ENCODE measurements at places on chromosomes 11 and 22.

DNA sequence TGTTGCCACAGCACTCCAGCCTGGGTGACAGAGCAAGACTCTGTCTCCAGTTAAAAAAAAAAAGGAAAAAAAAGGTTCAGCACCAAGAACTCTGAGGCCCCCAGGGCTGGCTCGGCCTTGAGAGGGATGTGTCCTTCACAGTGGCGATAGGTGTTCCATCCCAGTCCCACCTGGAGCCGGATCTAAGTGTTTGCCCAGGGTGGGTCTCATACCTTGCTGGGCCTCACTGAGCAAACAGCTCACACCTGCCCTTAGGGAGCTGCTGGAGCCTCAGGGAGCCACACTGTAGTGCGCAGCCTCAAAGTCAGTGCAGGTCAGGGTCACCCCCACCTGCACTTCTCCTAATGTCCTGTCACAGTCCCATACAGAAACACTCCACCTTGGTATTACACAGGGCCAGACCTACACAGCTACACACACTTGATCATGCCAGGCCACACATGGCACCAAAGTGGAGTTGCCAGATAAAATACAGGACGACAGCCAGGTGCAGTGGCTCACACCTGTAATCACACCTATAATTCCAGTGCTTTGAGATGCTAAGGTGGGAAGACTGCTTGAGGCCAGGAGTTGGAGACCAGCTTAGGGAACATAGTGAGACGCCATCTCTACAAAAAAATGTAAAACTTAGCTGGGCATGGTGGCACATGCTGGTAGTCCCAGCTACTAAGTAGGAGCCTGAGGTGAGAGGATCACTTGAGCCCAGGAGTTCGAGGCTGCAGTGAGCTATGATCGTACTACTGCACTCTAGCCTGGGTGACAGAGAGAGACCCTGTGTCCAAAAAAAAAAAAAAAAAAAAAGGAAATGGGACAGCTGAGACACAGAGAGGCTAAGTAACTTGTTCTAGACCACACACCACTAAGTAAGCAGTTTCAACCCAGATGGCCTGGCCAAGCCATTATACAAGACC is 7.3 kb downstream of the STARD10 start:
- DNase-seq: peak; percentile 60

GRCh38 chr22:23181721-23182308 is 1.5 kb downstream of the BCR start:
- no peak for DNase-seq

GRCh38 chr11:111408789-111409727 is 30.0 kb upstream of the POU2AF1 start:
- DNase-seq: no peak

DNA sequence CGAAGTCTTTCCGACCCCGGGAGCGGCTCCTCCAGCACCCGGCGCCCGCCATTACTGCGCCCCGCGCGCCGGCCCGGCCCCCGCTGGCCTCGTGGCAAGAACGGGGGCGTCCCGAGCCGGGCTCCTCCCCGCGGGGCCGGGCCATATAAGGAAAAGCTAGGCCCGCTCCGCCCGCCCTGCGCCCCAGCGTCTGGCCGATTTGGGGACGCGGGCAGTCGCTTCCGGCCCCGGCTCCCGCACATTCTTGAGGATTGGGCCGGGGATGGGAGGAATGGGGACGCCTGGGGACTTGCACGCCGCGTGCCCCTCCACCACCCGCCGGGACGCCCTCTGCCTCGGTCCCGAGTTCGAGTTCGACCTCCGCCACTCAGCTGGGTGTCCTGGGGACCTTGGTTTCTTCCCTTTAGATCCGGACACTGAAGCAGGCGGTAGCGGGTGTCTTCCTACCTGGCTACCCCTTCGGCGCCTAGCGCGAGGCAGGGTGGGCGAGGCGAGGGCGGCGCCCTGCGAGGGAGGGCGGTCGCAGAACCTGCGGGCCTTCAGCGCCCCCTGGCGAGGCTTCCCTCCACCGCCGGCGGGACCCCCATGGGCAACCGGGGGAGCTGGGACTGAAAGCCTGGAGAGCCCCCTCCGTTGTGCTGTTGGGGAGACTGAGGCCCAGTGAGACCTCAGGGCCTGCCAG is 3.8 kb downstream of the SMTN start:
- DNase-seq: peak; percentile 37

DNA sequence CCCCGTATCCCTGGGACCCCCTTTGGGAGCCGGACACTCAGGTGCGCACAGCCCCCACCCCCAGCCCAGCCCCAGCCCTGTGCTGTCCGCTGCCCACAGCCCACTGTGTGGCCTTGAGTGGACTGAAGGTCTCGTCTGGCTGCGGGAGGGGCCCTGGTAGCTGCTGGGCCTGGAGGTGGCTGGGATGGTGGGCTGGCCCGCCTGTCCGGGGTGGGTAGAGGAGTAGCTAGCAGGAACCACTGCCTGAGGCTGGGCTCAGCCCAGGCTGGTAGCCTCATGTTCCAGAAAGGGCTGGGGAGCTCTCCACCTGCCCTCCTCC is 4.6 kb upstream of the MUC6 start:
- DNase-seq: no peak

DNA sequence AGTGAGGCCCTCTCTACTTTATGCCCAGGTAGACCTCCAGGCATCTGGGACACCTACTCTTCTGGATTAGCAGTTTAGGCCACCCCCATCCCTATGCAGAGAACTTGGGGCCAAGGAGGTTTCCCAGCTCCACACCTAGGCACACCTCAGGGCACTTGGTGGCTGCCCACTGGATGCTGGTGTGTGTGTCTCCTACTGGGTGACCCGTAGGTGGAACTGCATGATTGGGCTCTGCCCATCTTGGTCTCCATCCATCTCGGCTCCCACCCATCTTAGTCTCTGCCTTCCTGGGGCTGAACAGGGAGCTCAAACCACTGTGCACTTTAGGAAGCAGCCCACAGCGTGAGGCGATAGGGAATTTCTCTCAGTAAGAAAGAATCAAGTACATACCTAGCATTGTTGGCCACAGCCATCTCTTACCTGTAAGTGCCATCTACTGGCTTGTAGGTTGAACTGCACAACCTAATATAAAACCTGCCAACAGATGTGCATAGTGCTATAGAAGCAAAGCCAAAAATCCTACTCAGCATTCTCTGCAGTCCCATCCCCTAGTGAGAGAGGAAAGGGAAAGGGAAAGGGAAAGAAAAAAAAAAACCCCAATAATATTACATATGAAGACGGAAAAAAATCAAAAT is 61.6 kb upstream of the PTPN5 start:
- DNase-seq: no peak

DNA sequence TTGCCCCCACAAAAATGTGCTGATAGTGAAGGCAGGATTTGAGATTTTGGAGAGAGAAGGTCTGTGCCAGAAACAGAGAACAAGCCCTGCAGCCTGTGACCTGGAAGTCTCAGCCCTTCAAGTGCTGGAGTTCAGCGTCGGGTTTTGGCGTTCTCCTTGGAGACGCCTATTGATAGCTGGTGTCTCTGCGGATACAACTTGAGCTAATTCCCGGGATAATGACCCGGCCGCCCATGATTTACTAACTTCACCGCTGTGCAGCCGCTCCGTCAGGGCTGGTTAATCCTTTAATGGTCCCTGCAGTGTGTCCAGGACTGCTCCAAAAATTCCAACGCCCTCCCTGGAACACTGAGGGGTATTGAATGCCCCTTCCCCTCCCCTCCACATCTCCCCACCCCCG is 76.6 kb downstream of the WT1 start:
- no peak for DNase-seq

- no peak for DNase-seq
Observed at GRCh38 chr11:33691066-33691864, 9.4 kb downstream of the C11orf91 start.

DNA sequence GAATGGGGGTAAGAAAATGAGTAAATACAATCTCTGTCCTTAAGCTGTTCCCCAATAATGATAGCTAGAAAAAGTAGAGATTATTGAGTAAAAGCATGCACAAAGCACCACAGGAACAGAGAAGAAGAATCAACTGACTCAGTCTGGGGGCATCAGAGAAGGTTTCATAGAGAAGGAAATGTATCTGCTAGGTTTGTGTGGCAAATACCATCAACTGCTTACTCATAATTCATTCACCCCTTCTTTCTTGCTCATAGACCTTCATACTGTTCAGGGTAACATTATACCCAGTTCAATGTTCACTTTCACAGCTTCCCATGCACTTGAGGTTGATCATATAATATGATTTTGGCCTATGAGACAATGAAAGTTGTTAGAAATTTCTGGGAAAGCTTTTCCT is 85.2 kb upstream of the SCUBE2 start:
- no peak for DNase-seq

GRCh38 chr11:34728609-34729008 is 107.7 kb downstream of the EHF start:
- DNase-seq: no peak

GRCh38 chr11:86181379-86181778 is 63.2 kb upstream of the EED start:
- no peak for DNase-seq

DNA sequence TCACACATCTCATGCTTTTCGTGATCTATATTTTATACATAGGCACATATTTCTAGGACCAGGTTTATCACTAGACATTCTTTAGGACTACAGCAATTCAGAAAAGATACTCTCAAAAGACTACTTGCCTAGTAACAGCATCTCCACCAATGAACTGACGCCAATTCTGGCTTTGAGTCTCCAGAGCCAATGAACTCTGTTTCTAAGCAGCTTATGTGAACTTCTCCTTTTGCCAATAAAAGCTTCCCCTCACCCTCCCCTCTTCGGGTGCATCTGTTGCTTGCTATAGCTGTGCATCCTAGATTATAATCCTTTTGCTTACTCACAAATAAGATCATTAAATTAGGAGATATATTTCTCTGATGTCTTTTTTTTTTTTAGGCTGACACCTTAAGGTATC is 11.4 kb upstream of the ANKK1 start:
- DNase-seq: no peak

DNA sequence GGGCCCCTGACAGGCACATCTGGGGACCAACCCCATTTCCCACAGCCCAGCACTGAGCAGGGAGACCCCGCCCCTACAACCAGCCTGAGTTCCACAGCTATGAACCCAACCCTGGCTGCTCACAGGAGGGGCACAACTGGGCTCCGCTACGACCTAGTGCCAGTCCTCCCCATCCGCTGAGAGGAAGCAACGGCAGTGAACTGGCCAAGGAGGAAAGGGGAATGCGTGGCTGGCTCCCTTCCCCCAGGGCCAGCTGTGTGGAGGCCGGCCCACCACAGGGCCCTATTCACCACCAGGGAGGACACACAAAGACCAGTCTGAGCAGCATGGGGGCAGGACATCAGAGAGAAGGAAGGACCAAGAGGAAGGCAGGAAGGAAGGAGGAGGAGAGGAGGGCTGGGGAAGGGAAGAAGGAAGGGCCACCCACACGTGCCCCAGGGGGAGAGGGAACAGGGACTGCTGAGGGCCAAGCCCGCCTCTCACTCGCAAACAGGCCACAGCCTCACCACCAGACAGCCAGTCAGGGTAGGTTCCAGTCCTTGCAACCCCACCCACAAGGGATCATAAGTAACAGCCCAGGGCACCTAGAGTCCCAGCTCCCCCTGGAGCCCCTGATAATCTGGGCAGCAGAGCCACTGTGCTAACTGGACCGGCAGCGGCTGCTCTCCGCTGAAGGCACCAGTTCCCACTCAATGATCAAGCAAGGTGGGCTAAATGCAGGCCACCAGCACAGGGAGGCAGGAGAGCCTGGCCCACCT is 8.5 kb upstream of the GAL3ST1 start:
- DNase-seq: no peak

DNA sequence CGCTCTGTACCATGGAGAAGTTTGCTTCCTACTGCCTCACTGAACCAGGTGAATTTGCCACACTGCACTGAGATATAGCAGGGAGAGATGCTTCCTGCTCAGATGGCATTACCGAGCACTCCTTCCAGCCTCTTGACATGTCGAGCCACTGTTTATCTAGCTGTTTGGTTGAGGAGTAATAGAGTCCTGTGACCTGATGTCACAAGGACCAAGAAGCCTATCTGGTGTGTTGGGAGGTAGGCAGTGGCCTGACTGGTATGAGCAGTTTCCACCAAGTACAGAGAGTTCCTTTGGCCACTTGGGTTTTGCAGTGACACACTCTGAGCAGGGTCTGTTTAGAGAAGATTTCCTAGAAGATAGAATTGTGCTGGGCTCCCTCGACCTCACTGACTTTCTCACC is 5.2 kb downstream of the ACAD8 start:
- no peak for DNase-seq

DNA sequence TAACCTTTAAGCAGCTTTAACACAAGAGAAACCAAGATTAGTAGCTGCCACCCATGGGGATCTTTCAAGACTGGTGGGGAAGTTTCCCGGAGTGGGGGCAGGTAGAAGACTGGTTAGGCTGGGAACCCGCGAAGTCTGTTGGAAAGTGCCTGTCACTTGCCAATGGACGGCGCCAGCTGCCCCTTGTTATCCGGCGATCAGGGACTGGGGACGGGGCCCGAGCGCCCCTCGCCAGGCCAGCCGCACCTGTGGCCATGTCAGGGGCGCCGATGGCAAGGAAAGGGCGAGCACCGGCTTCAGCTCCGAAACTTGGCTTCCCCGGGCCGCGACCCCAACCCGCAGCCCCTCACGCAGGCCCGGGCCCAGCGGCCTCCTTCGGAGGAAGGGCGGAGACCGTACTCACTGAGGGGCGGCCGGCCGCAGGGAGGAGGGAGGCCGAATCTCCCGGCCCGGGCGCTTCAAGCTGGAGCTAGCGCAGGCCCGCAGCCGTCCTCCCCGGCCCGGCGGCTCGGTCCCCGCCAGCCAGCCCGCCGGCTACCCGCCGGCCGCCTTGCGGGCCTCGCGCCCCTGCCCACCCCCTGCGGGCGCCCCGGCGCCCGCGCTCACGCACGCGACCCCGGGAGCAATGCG is 539 bp downstream of the EIF4ENIF1 start:
- peak; percentile 43 for DNase-seq

- no peak for DNase-seq
Observed at GRCh38 chr11:43145653-43146052, 166.1 kb upstream of the API5 start.

DNA sequence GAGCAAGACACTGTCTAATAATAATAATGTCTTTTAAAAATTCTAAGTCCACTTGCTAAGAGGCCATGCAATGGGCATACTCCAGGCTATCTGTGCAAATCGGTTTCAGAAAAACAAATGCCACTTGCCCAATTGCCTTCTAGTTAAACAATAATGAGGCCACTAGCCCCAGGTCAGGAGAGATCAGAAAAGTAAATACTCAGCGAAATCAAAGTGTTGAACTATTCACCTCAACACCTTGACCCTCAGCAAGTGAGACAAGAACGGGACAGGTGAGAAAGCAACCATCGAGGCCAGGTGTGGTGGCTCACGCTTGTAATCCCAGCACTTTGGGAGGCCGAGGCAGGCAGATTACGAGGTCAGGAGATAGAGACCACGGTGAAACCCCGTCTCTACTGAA is 72.3 kb upstream of the SYN3 start:
- DNase-seq: peak; percentile 20

DNA sequence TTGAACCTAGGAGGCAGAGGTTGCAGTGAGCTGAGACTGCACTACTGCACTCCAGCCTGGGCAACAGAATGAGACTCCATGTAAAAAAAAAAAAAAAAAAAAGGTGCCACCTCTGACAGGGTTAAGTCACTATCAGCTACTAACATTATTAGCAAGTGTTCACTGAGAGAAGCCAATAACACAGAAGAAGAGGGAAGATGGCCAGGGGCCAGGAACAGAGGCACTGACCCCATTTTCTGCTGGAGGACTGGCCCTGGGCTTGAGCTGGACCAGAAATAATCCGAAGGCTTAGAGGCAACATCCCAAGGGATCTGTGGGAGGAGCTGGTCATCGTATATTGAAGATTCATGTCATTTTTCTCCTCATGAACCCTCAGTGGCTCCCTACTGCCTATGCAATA is 5.0 kb downstream of the SLC5A1 start:
- no peak for DNase-seq

GRCh38 chr11:257766-258493 is 20.3 kb upstream of the NLRP6 start:
- no peak for DNase-seq

Measured in HuH-7.5 (cell line).